ENCODE measurements at places on chromosomes 6 and 20. TPM values are rescaled to one million over a fixed set of nuclear protein-coding genes. Genes with fewer than 3 reads are reported as not detected.

GRCh38 chr6:113466526-113466925 is 390.6 kb upstream of the MARCKS start:
- DNase-seq, result no peak
- no peaks in the 10 kb centered on the region for H3K27me3 ChIP-seq
- no peak overlapping the region for H3K4me3 ChIP-seq
- no peak overlapping the region for H3K27ac ChIP-seq

DNA sequence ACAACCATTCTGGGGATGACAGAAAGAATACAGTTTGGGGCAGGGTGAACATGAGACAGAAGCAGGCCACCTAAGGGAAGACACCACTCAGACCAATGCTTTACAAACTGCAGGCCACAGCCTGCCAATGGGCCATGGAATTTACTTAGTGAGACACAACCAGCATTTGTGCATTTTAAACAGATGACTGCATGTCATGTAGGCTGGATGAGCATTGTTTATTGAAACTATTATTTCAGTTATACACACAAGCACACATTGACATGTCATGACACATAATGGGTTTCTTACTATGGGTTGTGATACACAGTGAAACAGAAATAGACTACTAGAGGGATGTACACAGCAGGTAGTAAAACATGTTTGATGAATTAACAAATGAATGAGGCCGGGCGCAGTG is 8.0 kb downstream of the PGM3 start:
- no peaks in the 10 kb centered on the region for H3K27me3 ChIP-seq
- no peaks in the 10 kb centered on the region for H3K4me1 ChIP-seq
- H3K27ac ChIP-seq, result no peak overlapping the region

DNA sequence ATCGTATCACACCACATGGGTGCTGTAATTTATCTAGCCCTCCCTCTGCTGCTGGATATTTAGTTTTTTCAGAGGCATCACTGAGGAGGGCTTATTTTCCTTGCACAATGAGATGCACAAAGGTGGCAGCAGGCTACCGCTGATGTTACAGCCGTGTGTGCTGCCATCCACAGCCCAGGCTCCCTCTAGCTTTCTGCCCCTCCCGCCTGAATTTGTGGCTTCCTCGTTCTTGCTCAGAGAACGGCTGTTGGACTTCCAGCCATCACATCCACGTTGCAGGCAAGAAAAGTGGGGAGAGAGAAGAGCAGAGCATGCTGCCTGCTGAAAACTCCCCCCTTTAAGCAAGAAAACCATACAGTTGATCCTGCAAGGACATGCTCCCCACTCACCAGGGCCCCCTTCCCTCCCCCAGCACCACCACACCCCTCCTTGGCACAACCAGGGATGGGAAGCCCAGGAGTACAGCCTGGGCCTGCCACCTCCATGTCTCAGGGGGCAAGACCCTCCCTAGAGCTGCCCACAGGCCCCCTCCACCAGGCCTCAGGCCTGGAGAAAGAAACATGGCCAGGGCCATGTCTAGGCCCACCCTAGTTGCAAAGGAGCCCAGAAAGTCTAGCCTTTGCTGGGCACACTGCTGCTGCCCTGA is 102.6 kb downstream of the MRPL14 start:
- no peaks in the 10 kb centered on the region for H3K27me3 ChIP-seq
- no peaks in the 10 kb centered on the region for H3K36me3 ChIP-seq
- no peak overlapping the region for H3K27ac ChIP-seq
- no peak overlapping the region for H3K4me3 ChIP-seq

- peaks cover 6% of the 10 kb centered on the region for H3K4me1 ChIP-seq
- H3K36me3 ChIP-seq, result no peaks in the 10 kb centered on the region
- H3K27ac ChIP-seq, result no peak overlapping the region
- no peak for DNase-seq
- no peak overlapping the region for H3K4me3 ChIP-seq
These were observed 158.3 kb downstream of the DLL1 start for GRCh38 chr6:170132561-170132991.

DNA sequence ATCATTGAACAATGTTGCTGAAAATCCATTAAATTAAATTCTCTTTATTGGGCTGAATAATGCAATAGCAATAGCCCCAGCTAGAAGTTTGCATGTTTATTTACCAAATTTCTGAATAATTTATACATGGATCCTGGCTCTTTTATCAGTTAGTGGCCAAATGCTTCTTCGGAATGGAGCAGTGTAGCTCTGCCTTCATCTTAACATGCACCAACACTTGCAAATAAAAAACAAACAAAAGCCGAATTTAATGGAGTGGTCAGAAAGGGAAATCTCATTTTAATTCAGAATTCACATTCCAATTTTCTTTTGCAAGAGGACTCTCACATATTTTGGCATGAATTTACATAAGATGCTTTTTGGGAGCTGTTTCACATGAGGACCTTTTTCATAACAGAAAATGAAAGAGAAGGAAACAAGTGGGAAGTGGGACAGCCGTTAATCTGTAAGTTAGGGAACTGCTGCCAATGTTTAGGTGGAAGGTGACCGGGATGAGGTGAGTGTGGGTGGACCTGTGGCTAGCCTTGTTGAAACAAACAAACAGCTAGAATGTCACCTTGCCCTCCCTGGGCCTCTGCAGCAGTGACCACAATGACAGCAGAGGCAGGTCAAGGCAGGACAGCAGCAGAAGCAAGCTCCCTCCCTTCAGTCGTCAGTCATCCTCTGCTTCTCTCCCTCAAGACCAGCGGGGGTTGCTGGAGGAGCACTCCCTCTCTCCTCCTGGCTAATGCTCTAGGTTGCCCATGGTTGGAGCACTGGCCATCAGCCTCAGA is 73.2 kb downstream of the INSM1 start:
- no peak overlapping the region for H3K27ac ChIP-seq
- H3K27me3 ChIP-seq, result no peaks in the 10 kb centered on the region
- H3K4me3 ChIP-seq, result no peak overlapping the region
- H3K36me3 ChIP-seq, result no peaks in the 10 kb centered on the region
- no peak for DNase-seq
- H3K4me1 ChIP-seq, result no peaks in the 10 kb centered on the region

DNA sequence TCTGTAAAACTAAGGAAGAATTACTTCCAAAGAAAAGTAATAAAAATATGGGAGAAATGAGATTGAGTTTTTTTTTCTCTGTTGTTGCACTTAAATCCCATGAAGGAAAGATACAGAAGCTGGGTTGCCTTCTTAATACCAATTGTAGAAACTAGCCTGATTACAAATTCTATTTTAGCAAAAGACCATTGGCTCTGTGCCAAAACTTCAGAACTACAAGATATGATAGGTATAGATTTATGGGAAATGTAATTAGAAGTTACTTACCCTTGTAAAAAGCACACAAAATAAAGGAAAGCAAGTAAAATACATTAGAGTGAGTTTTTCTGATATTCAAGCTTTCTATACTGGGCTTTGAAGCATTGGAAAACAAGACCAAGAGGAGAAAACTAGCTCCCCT is 73.5 kb upstream of the SCGN start:
- no peak for DNase-seq
- no peaks in the 10 kb centered on the region for H3K36me3 ChIP-seq
- H3K4me1 ChIP-seq, result no peaks in the 10 kb centered on the region
- H3K27ac ChIP-seq, result no peak overlapping the region

- no peak overlapping the region for H3K4me3 ChIP-seq
- no peaks in the 10 kb centered on the region for H3K4me1 ChIP-seq
- no peaks in the 10 kb centered on the region for H3K27me3 ChIP-seq
These were observed 292.2 kb upstream of the QKI start for GRCh38 chr6:163122365-163122764.

DNA sequence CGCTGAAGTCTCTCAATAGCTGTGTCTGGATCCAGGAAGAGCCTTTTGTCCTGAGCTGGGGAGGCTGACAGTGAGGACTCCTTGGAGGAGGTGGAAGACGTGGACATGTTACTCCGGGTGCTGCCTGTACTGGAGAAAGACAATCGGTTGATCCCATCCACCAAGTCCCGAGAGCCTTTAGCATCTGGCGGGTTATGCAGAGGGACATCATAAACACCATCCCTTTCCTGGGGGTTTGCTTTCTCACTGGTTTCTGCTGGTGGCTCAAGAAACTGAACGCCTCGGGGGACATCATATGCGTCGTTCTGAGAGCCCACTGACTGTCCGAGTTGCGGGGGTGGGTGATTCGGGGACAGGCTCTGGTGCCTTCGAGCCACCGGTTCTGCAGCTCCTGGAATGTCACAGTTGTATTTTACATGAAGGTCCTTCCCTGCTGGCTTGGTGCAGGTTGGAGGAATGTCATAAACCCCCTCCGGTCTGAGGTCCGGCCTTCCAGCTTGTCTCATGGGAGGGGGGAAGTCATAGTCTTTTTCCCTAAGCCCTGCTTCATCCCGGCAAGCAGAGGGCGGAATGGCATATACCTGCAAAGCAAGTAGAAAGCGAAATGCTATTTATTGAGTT is 41.7 kb downstream of the NEDD9 start:
- no peak overlapping the region for H3K27ac ChIP-seq
- peaks cover 5% of the 10 kb centered on the region for H3K36me3 ChIP-seq
- no peak for DNase-seq
- H3K4me3 ChIP-seq, result no peak overlapping the region

DNA sequence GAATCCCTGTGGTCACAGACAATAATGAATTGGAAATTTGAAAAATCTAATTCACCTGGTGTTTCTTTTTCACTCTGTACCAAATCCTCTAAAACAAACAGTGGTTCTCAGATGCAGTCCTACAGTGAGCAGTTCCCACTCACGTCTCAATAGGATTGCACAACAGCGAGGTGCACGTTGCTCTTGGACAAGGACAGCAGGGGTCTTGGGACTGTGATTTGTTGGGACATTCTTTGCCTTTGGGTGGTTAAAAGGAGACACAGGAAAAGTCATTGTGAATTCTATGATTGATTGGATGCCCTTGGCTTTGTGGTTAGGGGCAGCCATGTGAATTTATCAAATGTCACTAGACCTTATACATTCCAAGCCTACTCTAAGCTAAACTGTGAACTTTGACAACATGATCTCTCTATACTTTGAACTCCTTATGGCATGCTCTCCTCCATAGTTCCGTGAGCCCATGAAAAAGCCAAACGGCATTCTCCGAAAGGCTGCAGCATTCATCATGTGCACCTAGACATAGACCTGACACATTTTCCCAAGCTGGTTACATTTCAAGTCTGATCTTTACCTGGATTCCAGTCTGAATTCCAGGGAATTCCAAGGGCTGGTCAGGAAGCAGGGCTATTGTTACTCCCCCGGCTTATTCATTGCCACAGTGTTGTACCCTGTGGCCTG is 647 bp downstream of the UNC93A start:
- no peaks in the 10 kb centered on the region for H3K4me1 ChIP-seq
- no peak for DNase-seq
- H3K36me3 ChIP-seq, result no peaks in the 10 kb centered on the region
- H3K4me3 ChIP-seq, result no peak overlapping the region

GRCh38 chr6:91710342-91710741 is 1123.5 kb upstream of the MAP3K7 start:
- no peaks in the 10 kb centered on the region for H3K27me3 ChIP-seq
- no peaks in the 10 kb centered on the region for H3K36me3 ChIP-seq
- H3K4me1 ChIP-seq, result no peaks in the 10 kb centered on the region
- DNase-seq, result no peak

- no peak overlapping the region for H3K4me3 ChIP-seq
- DNase-seq, result no peak
- no peaks in the 10 kb centered on the region for H3K4me1 ChIP-seq
- H3K27me3 ChIP-seq, result no peaks in the 10 kb centered on the region
- no peak overlapping the region for H3K27ac ChIP-seq
- H3K36me3 ChIP-seq, result no peaks in the 10 kb centered on the region
These were observed 42.3 kb downstream of the ANKEF1 start for GRCh38 chr20:10077081-10077471.

DNA sequence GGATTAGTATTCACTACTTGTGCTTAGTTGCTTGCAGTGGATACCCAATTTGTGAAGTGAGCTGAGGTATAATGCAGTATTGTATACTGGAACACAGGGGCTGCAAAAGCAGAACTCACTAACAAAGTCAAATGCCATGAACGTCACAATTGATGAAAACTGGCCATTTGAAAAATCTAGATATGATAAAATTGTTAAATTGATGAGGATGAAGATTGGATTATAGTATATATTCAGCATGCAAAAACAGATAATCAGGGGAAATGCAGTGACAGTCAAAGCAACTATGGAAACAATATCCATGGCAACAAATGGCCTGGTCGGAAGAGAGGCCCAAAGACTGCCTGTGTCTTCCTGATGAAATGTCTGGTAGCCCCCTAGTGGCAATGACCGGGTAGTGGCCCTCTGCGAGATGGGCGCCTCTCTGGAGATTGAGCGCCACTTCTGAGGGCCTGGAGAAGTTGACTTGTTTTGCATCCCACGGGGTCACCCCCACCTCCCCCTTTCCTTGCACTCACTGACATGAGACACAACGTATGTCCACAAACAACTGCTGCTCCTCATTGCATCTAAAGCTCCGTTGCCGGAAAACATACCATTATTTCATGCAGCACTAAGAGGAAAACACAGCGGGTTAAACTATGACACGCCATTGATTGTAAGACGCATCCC is 43.6 kb downstream of the C6orf15 start:
- peaks cover 2% of the 10 kb centered on the region for H3K27me3 ChIP-seq
- H3K36me3 ChIP-seq, result no peaks in the 10 kb centered on the region
- H3K27ac ChIP-seq, result no peak overlapping the region
- H3K4me1 ChIP-seq, result peaks cover 8% of the 10 kb centered on the region
- H3K4me3 ChIP-seq, result no peak overlapping the region

DNA sequence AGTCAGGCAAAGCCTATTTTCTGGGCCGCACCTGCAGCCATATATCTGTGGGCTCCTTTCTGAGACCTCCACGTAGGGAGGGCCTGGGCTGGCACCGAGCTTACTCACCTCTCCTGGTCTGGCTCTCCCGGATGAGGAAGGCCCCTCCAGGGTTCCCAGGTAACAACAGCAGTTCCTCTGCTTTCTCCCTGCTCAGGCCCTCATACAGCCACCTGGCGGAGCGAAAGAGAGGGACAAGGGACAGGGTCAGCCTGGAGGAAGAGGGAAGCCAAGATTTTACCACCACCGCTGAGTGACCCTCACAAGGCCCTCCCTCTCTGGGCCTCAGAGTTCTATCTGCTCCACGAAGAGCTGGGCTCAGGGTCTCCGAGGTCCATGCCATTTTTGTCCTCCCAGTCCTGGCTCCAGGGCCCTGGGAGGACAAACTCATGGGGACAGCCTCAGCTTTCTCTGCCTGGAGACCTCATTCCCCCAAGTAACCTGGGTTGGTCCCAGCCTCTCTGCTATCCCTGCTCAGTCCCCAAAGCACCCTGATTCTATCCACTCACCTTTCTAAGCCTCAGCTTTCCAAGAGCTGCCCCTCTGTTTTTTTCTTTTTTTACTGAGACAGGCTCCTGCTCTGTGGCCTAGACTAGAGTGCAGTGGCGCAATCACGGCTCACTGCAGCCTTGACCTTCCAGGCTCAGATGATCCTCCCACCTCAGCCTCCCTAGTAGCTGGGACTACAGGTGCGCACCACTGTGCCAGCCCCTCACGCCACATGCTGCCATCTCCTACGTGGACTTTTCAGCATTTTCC is 13.3 kb downstream of the SLA2 start:
- no peaks in the 10 kb centered on the region for H3K27me3 ChIP-seq
- DNase-seq, result no peak
- H3K36me3 ChIP-seq, result no peaks in the 10 kb centered on the region
- H3K4me3 ChIP-seq, result no peak overlapping the region

TINAG gene
- total RNA-seq, result not detected

LTA gene
- not detected for total RNA-seq

SIRPB1 gene
- total RNA-seq, result not detected

VSX1 gene
- total RNA-seq, result not detected

FOXS1 gene
- 8.3 TPM for total RNA-seq

LAMA5 gene
- 170 TPM for total RNA-seq

PRICKLE4 gene
- total RNA-seq, result 11.6 TPM

GSTA2 gene
- total RNA-seq, result 72.0 TPM

NKAIN2 gene
- total RNA-seq, result not detected

CUTA gene
- total RNA-seq, result 189 TPM

All from prostate gland (tissue), 2 donors.